ENCODE measurements at places on chromosomes 1 and 21. TPM values are rescaled to one million over a fixed set of nuclear protein-coding genes. Genes with fewer than 3 reads are reported as not detected.

Gene HMGCS2
- 113 TPM for polyA plus RNA-seq

Gene AMIGO1
- 10.5 TPM for polyA plus RNA-seq

Gene PPIAL4G
- polyA plus RNA-seq, result 0.04 TPM

Gene RSPO1
- 6.3 TPM for polyA plus RNA-seq

Measured in right renal cortex interstitium (tissue), 3 donors.